ENCODE measurements at places on chromosomes 5 and 9.

DNA sequence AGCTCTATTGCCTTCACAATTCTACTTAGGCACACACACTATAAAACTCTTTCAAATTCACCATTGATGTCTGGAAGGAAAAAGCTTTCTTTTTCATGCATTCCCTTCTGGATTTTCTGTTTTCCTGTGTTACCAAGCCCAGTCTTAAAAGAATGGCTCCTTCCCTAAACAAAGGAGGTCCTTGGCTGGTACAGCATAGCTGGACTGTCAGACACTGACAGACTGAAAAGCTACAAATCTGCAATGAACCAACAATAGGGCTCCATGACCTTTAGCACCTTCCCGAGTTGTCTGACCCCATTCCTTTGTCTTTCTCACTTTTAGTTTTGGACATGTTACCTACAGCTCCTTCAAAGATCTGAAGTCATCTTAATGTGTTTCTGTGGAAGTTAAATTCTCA is 382.5 kb downstream of the TMEM161B start:
- no peak for DNase-seq

GRCh38 chr9:96158147-96158546 is 143.8 kb downstream of the HSD17B3 start:
- DNase-seq = no peak

DNA sequence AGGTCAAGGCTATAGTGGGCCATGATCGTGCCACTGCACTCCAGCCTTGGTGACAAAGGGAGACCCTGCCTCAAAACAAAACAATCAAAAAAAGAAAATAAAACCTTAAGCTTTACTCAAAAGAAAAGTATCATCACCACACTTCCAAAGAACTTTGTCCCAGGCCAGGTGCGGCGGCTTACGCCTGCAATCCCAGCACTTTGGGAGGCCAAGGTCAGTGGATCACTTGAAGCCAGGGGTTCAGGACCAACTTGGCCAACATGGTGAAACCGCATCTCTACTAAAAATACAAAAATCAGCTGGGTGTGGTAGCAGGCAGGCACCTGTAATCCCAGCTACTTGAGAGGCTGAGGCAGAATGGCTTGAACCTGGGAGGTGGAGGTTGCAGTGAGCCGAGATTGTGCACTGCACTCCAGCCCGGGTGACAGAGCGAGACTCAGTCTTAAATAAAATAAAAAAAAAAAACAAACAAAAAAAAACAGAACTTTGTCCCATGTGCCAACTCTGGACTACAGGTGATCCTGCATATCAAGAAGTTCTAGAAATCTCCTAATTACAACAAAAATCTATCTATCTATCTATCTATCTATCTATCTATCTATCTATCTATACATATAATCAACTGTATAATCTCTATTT is 19.7 kb downstream of the CLINT1 start:
- DNase-seq = no peak

- DNase-seq = no peak
Observed at GRCh38 chr5:152274224-152274623, 130.9 kb downstream of the NMUR2 start.

DNA sequence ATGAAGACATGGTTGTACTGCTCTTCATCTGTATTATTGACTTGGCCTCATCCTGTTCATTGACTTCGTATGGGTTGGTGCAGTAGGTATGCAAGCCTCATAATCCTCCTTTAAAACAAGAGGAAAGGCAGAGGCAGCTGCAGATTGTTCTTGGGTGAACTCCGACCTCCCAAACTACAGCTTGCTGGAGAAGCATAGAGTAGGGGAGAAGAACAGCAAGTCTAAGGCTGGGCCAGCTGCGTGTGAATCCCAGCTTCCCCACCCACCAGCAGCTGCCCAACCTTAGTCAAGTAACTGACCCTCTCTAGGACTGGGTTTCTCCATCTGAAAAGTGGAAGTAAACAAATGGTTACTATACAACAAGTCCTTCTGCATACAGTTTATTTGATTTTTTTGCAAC is 114.5 kb upstream of the WWC1 start:
- DNase-seq = no peak

GRCh38 chr9:27572566-27572917 is 739 bp downstream of the C9orf72 start:
- DNase-seq = no peak

DNA sequence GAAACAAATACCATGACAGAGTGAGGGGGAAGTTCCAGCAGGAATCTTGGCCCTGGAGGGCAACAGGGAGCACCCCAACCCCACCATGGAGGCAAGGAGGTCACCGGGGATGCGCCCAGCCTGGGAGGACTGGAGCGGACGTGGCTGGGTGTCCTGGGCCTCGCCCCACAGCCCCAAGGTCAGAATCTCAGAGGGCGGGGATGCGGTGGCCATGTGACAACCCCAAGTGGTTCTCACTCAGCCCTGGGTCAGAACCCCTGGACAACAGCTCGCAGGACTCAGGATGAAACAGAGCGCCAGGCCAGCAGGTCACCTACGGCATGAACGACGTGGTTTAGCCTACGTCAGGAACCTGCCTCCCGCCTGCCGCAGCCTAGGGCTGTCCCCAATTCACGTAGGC is 64.0 kb upstream of the ZNF354A start:
- no peak for DNase-seq

DNA sequence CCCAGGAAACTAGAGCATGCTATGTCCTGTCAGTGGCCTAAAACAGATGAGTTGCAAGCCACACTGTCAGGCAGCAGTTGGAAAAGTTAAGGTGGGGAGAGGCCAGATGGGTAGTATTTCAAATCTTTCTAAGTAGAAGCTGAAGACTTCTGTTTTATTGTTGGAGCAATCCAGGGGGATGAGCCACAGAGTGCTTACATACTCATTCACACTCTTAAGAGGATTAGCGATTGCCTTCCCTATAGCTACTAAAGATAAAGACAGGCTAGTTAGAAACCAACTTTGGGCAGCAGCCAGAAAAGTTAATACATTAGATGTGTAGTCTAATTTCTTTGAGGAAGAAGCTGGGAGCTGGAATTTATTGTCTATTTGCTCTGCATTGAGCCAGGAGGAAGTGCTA is 61.7 kb upstream of the ELAVL2 start:
- no peak for DNase-seq

GRCh38 chr5:71924325-71924724 is 182.9 kb upstream of the MAP1B start:
- DNase-seq = no peak

DNA sequence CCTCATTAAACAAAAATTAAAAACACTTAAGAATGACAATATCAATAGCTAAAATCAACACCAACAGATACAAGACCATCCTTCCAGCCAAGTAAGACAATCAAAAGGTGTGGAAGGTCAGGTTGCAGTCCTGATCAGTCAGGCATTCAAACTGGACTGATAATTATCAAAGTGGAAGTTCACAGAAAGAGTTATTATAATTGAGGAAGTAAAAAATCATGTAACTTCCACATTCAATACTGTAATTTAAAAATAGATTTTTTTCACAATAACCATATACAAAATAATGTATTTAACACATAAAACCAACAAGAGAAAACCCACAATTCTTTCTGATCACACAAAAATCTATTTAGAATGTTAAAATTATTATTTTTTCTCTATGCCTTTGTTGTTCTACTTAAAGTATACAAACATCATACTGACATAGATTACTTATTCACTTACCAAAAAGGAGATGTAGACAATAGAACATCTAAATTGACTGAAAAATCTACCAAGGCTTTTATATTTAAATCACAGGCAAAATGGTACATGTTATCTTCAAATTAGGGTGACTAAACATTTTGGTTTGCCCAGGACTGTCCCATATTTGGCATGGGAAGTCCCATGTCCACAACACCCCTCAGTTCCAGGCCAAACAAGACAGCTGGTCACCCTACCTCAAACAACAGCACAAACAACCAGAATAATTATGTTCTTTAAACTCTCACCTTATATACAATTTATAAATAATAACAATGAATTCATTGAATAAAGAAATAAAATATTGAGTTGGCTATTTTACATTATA is 142.5 kb upstream of the SLC24A2 start:
- no peak for DNase-seq

GRCh38 chr5:178560911-178561310 is 29.3 kb downstream of the COL23A1 start:
- no peak for DNase-seq

- no peak for DNase-seq
Observed at GRCh38 chr5:10330511-10331230, 22.8 kb upstream of the MARCHF6 start.

- DNase-seq = no peak
Observed at GRCh38 chr9:15086778-15087324, 176.6 kb upstream of the FREM1 start.

GRCh38 chr9:78468974-78469576 is 172.2 kb downstream of the PSAT1 start:
- no peak for DNase-seq

DNA sequence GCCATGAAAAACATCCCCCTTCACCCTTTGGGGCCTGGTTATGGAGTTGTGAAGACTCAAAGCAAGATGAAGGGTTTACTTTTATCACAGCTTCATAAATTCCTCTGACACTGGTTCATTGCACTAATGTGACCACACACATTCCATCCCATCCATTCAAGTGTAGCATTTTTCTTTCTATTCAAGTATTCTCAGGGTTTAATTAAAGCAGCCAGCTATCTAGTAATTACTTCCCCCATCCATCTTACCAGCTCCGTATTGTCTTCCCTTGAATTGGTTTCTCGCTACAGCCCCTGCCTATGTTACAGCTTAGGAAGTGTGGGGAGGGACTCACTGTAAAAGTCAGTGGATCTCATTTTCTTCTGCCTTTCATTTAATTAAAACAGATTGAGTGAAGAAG is 387.0 kb upstream of the RFX3 start:
- no peak for DNase-seq

GRCh38 chr5:41433552-41434181 is 76.7 kb downstream of the PLCXD3 start:
- no peak for DNase-seq

Measured in GM12878 (cell line).